ENCODE measurements at places on chromosomes 6 and 20.

- DNase-seq, result no peak
Measured at GRCh38 chr20:44392776-44393607, 37.5 kb downstream of the HNF4A start.

DNA sequence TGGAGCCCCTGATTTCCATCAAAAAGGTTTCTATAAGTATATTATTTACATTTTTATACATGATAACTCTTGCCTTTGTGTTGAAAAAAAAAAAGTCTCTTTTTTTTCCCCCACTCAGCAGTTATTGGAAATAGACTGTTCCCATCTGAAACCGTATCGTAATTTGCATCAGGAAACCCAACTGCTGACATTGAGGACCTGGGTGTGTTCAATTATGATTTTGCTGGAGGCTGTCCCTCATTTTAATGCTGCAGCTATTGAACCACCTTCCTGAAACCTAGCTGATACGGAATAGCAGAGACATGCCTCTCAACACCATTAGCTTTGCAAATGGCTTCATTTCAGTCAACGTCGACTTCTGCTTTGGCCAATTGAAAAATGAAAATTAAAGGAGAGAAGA, 98.9 kb downstream of the ZNF217 start:
- DNase-seq, result no peak

- DNase-seq, result no peak
Measured at GRCh38 chr6:152295920-152296319, 341.2 kb downstream of the SYNE1 start.

DNA sequence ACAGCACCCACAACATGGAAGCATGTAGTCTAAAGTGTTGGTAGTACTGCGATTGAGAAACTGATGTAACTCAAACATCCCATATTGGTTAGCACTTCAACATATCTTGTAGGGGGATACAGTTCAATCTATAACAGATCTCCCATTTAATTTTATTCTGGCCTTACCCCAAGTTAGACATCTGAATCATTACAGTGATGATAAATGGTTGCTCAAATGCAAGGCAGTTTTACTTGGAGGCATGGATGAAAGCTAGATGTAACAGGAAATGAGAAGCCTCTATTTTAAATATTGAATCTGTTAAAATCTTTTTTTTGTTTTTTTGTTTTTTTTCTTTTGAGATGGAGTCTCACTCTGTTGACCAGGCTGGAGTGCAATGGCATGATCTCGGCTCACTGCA, 44.2 kb upstream of the FAM50B start:
- no peak for DNase-seq

- DNase-seq, result peak; percentile 19
Measured at GRCh38 chr6:68756454-68757375, 121.6 kb downstream of the ADGRB3 start.

DNA sequence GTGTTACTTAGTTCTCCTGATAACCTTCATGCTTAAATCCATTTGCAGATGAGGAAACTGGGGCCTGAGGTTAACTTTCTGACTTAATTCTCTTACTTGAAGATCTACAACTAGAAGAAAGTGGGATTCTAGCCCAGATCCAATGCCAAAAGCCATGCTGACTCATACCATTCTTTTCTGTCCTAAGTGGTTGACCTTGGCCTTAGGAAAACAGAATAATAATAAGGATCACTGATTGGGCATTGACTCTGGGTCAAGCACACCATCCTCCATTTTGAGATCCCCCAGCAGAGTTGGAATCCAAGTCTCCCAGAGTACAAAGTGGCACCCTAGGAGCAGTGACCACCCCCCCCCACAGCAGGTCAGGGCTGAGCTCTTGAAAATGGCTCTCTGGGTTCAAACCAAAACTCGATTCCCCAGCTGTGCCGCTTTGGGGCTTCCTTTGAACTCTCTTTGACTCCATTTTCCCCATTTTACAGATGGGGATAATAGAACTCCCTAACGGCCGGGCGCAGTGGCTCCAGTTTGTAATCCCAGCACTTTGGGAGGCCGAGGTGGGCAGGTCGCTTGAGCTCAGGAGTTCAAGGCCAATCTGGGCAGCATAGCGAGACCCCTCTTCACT, 12.8 kb upstream of the ZNF217 start:
- no peak for DNase-seq

- no peak for DNase-seq
Measured at GRCh38 chr6:150048099-150048498, 20.8 kb downstream of the ULBP3 start.

Measured in left ventricle myocardium superior (tissue), 1 donor.